ENCODE measurements at places on chromosomes 4 and X. TPM values are rescaled to one million over a fixed set of nuclear protein-coding genes. Genes with fewer than 3 reads are reported as not detected.

DNA sequence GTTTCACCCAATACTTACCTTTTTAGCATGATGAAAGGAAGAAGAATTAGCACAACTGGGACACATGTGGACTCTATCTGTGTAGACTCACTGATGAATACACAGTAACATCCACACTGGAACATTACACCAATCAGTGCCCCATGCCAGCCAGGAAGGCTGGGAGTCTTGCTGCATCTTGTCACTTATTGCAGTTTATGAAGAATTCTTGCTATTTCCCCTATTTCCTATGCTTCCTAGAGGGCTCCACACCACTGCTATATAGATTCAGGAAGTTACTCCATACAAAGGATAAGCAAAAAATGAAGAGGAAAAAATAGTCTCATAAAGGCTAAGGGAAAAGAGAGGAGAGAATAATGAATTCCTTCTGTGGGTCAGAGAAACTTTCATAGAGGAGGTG lies 201.0 kb downstream of the CAMK2D start:
- H3K27me3 ChIP-seq, result no peaks in the 10 kb centered on the region
- H3K4me3 ChIP-seq, result no peak overlapping the region
- no peak for DNase-seq

DNA sequence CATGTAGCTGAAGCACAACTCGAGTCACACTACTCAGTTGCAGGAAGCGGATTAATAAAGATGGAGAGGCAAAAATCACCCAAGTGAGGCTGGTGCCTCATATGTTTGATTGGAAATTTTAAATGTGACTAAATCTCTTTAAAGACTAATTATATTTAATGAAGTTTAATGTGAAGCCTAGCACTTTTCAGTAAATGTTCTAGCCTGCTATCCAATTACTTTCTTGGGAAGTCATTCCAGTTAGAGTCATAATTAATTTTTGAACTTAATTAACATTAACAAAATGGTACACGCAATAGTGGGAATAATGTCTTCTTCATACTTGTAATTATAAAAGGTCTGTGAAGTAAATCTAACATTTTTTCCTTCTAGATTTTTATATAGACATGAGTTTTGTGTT lies 20.6 kb downstream of the F11 start:
- no peaks in the 10 kb centered on the region for H3K36me3 ChIP-seq
- DNase-seq, result no peak
- no peak overlapping the region for H3K27ac ChIP-seq
- no peaks in the 10 kb centered on the region for H3K4me1 ChIP-seq
- H3K4me3 ChIP-seq, result no peak overlapping the region

GRCh38 chr4:84973856-84974255 lies 7.4 kb upstream of the WDFY3 start:
- no peak overlapping the region for H3K4me3 ChIP-seq
- no peaks in the 10 kb centered on the region for H3K27me3 ChIP-seq
- H3K4me1 ChIP-seq, result peaks cover 6% of the 10 kb centered on the region

DNA sequence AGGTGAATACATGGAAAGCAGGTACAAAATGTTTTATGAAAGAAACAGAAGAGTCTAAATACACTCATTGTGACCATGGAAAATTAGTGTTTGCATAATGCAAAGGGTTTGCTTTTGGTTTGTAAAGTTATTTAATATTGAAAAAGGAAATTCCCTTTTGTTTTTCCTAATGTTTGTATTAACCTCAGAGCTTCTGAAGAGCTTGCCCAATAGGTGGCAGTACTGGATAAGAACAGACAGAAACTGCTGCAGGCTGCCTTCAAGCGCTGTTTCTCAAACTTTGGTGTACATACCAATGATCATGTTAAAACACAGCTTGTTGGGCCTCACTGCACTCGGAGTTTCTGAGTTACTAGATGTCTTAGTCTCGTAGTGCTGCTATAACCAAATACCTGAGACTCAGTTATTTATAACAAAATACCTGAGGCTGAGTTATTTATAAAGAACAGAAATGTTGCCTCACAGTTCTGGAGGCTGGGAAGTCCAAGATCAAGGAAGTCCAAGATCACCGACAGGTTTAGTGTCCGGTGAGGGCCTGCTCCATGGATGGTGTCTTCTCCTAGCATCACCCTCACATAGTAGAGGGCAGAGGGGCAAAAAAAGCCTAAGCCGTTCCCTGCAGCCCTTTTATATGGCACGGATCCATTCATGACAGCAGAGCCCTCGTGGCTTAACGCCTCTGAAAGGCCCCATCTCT lies 54.2 kb downstream of the SUPT20HL2 start:
- no peak overlapping the region for H3K4me3 ChIP-seq
- H3K36me3 ChIP-seq, result no peaks in the 10 kb centered on the region
- H3K27me3 ChIP-seq, result no peaks in the 10 kb centered on the region
- no peaks in the 10 kb centered on the region for H3K4me1 ChIP-seq

- no peaks in the 10 kb centered on the region for H3K27me3 ChIP-seq
- no peak overlapping the region for H3K4me3 ChIP-seq
- no peaks in the 10 kb centered on the region for H3K36me3 ChIP-seq
- no peak for DNase-seq
These were observed 82.8 kb upstream of the LIMCH1 start for GRCh38 chr4:41455206-41455605.

DNA sequence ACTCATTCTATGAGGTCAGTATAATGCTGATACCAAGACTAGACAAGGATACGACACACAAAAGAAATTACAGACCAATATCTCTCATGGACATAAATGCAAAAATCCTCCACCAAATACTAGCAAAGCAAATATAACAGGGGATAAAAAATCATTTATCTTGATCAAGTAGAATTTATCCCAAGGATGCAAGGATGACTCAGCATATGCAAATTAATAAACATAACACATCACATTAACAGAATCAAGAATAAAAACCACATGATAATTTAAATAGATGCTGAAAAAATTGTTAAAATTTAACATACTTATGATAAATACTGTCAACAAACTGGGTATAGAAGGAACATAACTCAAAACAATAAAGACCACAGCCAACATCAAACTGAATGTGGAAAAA lies 69.4 kb upstream of the GABRA2 start:
- H3K36me3 ChIP-seq, result no peaks in the 10 kb centered on the region
- no peaks in the 10 kb centered on the region for H3K4me1 ChIP-seq
- H3K4me3 ChIP-seq, result no peak overlapping the region
- H3K27ac ChIP-seq, result no peak overlapping the region
- DNase-seq, result no peak

DNA sequence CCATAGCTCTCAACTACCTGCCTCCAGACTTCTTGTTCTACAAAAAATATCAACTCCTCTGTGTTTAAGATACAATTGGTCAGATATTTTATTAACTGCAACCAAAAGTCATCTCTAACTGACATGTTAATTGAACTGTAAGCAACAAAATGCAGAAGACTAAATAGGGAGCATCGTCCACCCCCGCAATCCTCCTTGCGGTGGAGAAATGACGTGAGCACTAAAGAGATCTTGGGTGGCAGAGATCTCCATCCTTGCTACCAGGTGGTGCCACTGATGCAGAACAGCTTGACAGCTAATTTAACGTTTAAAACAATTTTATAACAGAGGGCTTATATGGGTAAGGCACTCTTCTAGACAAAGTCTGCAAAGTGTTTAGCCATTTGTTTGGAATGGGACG lies 164.4 kb upstream of the FTHL17 start:
- DNase-seq, result no peak
- H3K36me3 ChIP-seq, result no peaks in the 10 kb centered on the region
- H3K27me3 ChIP-seq, result no peaks in the 10 kb centered on the region
- H3K27ac ChIP-seq, result no peak overlapping the region

DNA sequence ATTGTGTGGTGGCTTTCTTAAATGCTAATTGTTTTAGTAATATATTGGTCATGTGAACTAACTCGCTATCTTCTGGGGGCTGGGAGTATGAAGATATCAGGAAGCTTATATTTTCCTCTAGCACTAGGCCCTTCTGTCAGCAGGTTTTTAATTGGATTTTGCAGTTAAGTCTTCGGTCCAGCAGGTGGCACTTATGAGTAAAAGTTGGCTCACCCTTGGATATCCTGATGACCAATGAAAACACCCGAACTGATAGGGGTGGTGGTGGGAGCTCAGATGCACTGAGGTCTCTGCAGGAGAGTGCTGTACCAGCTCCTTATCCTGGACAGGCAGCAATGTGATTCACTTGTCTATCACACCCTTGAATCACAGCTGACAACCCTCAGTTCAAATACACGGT lies 1365.8 kb upstream of the DIAPH2 start:
- no peak for DNase-seq
- no peak overlapping the region for H3K27ac ChIP-seq
- H3K36me3 ChIP-seq, result no peaks in the 10 kb centered on the region
- no peaks in the 10 kb centered on the region for H3K4me1 ChIP-seq

- H3K36me3 ChIP-seq, result no peaks in the 10 kb centered on the region
- no peaks in the 10 kb centered on the region for H3K27me3 ChIP-seq
- H3K27ac ChIP-seq, result no peak overlapping the region
- H3K4me3 ChIP-seq, result no peak overlapping the region
- no peak for DNase-seq
These were observed 195.2 kb downstream of the KDR start for GRCh38 chr4:54930226-54930625.

- no peak overlapping the region for H3K4me3 ChIP-seq
- H3K27me3 ChIP-seq, result no peaks in the 10 kb centered on the region
- no peaks in the 10 kb centered on the region for H3K4me1 ChIP-seq
- H3K36me3 ChIP-seq, result no peaks in the 10 kb centered on the region
- H3K27ac ChIP-seq, result no peak overlapping the region
- DNase-seq, result no peak
These were observed 26.0 kb upstream of the AWAT1 start for GRCh38 chrX:70208479-70208878.

GRCh38 chr4:7313347-7313811 lies 121.0 kb downstream of the SORCS2 start:
- no peaks in the 10 kb centered on the region for H3K4me1 ChIP-seq
- no peaks in the 10 kb centered on the region for H3K27me3 ChIP-seq
- no peak for DNase-seq
- H3K27ac ChIP-seq, result no peak overlapping the region

GRCh38 chrX:108245462-108245861 lies 153.9 kb downstream of the ATG4A start:
- H3K4me3 ChIP-seq, result no peak overlapping the region
- no peaks in the 10 kb centered on the region for H3K27me3 ChIP-seq
- no peak for DNase-seq
- H3K27ac ChIP-seq, result no peak overlapping the region
- H3K4me1 ChIP-seq, result no peaks in the 10 kb centered on the region

DNA sequence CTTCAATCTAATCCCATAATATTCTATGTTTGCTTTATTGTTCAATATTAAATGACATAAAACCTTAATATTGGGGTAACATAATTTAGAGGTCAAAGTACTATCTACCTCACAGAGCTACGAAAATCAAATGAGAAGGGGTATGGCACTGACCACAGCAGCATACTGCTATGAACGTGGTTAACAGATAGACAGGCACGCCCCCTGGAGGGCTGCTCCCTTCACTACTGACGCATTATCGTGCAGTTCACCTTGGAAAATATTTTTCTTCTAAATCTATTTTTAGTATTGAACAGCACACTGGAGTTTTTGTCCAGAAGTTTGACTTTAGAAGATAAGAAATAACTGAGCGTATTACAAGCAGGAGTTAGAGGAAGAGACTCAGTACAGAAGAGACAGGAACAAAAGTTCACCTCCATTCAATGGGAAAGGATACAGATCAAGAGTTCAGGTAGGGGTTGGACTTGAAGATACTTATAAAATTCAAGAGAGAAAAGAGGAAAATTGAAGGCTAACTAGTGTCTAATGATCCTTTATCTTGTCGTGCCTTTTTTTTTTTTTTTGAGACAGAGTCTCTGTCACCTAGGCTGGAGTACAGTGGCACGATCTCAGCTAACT lies 22.7 kb downstream of the MAP9 start:
- DNase-seq, result peak; percentile 48
- H3K27me3 ChIP-seq, result no peaks in the 10 kb centered on the region
- no peaks in the 10 kb centered on the region for H3K4me1 ChIP-seq

DNA sequence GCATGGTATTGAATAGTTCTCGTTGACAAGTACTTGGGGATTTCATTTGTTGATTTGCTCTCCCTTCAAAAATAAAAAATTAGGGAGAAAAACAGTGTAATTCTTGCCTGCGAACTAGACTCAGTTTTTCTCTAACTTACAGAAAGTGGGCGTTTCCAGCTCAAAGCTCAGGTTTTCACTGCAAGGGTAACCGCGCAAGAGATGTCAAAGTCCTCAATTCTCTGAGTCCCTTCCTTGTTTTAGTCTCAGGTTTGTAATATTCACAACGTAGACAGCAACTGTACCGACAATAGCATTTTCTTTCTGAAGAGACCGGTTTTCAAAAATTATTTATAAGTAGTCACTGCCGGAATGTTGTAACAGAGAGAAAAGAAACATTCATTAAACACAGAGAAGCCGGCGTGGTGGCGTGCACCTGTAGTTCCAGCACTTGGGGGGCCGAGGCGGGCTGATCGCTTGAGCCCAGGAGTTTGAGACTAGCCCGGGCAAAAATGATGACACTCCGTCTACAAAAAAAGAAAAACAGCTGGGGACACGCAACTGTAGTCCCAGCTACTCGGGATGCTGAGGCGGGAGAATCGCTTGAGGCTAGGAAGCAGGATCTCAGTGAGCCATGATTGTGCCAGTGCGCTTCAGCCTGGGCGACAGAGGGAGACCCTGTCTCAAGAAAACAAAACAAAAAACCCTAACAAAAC lies 774 bp downstream of the ZCCHC4 start:
- H3K27me3 ChIP-seq, result no peaks in the 10 kb centered on the region
- no peaks in the 10 kb centered on the region for H3K4me1 ChIP-seq
- peaks cover 3% of the 10 kb centered on the region for H3K36me3 ChIP-seq
- DNase-seq, result no peak

DNA sequence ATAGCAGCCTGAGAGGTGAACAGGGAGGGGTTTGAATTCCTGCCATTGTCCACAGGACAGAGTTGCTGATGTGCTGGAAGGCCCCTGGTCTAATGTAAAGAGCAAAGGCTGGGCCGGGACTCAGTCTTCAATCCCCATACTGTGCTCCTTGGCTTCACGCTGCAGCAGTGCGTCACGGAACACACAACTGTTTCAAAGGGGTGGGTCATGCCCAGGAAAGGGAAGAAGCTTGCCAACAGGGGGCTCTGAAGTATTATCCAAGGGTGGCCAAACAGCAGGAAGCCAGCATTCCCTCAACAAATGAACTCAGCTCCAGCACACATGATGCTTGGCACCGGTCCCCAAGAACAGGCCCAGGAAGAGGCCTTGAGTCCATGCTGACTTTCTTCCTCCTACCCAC lies 122.5 kb downstream of the NFKB1 start:
- H3K27me3 ChIP-seq, result no peaks in the 10 kb centered on the region
- H3K27ac ChIP-seq, result no peak overlapping the region
- H3K4me3 ChIP-seq, result no peak overlapping the region
- peaks cover 26% of the 10 kb centered on the region for H3K4me1 ChIP-seq
- peak; percentile 54 for DNase-seq

- peak; percentile 49 for DNase-seq
- no peak overlapping the region for H3K27ac ChIP-seq
- no peak overlapping the region for H3K4me3 ChIP-seq
- no peaks in the 10 kb centered on the region for H3K27me3 ChIP-seq
- peaks cover 25% of the 10 kb centered on the region for H3K4me1 ChIP-seq
These were observed 41.0 kb upstream of the SH3RF1 start for GRCh38 chr4:169311643-169312365.

MAGEA8 gene
- not detected for total RNA-seq

GRIA2 gene
- total RNA-seq, result not detected

SPANXN4 gene
- total RNA-seq, result not detected

RIBC1 gene
- total RNA-seq, result 0.39 TPM

RTL9 gene
- 0.11 TPM for total RNA-seq

PALLD gene
- 99.8 TPM for total RNA-seq

SNX25 gene
- total RNA-seq, result 22.3 TPM

FAM133A gene
- 0.03 TPM for total RNA-seq

PAGE4 gene
- total RNA-seq, result not detected

Data from SJSA1 (cell line).